ENCODE measurements at places on chromosomes 3 and 15.
A peak's percentile ranks its signal among the peaks of the same experiment; 100 is the strongest.

DNA sequence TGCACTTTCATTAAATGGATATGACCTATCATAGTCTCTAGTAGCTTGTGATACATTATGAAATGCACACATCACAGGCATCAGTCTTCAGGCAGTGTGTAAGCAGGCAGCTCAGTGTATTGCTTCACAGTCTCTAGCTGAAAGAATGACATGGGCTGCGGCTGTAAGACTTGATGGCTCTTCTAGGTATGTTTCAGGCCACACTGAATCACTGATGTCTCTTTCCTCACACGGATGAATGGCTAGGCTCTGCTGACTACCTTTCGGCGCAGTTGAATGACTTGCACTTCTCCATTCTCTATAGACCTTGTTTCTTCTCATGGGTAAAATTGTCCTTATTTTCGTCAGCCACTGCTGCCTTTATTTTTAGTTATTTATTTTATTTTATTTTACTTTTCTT is 15.4 kb downstream of the APH1B start:
- DNase-seq: no peak

DNA sequence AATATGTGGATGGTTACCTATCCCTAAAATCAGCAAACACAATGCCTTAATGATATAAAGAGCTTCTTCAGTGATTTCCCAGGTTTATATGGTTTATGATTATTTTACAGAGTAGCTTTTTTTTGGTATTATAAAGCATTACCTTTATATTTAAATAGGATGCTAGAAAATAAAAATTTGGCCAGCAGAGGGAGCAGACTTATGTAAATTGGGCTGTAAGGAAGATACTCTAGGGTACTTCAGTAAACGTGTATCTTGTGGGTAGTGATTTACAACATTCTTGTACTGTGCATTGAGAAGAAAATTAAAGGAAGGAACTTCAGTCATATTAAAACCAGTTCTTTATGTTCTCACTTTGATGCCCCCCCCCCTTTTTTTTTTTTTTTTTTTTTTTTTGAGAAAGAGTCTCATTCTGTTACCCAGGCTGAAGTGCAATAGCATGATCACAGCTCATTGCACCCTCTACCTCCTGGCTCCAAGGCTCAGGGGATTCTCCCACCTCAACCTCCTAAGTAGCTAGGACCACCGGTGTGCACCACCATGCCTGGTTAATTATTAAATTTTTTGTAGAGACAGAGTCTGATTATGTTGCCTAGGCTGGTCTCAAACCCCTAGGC is 167.9 kb downstream of the BBX start:
- no peak for DNase-seq

DNA sequence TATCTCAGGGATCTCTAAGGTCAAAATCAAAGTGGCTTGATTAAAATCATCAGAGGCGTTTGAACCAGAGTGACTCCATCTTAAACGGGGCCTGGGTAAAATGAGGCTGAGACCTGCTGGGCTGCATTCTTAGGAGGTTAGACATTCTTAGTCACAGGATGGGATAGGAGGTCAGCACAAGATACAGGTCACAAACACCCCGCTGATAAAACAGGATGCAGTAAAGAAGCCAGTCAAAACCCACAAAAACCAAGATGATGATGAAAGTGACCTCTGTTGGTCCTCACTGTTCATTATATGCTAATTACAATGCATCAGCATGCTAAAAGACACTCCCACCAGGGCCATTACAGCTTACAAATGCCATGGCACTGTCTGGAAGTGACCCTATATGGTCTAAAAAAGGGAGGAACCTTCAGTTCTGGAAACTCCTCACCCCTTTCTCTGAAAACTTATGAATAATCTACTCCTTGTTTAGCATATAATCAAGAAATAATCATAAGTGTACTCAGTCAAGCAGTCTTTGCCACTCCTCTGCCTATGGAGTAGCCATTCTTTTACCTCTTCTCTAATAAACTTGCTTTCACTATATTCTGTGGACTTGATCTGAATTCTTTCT is 143.3 kb upstream of the SLCO3A1 start:
- DNase-seq: no peak

DNA sequence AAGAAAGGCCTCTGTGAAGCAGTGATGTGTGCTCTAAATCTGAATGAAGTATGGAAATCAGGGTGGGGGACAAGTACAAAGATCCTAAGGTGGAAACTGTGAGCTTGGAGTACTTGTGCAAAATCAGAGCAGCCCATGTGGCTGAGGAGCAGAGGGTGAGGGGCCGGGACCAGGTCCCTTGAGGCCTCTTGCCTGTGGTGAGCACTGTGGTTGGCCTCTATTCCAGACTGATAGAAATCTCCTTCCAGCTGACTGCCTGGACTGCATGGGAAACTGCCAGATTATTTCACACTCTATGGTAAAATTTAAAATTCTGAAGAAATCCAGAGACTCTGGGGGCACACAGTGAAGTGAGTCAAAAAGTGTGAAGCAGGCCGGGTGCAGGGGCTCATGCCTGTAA is 81.4 kb downstream of the TM4SF4 start:
- no peak for DNase-seq

DNA sequence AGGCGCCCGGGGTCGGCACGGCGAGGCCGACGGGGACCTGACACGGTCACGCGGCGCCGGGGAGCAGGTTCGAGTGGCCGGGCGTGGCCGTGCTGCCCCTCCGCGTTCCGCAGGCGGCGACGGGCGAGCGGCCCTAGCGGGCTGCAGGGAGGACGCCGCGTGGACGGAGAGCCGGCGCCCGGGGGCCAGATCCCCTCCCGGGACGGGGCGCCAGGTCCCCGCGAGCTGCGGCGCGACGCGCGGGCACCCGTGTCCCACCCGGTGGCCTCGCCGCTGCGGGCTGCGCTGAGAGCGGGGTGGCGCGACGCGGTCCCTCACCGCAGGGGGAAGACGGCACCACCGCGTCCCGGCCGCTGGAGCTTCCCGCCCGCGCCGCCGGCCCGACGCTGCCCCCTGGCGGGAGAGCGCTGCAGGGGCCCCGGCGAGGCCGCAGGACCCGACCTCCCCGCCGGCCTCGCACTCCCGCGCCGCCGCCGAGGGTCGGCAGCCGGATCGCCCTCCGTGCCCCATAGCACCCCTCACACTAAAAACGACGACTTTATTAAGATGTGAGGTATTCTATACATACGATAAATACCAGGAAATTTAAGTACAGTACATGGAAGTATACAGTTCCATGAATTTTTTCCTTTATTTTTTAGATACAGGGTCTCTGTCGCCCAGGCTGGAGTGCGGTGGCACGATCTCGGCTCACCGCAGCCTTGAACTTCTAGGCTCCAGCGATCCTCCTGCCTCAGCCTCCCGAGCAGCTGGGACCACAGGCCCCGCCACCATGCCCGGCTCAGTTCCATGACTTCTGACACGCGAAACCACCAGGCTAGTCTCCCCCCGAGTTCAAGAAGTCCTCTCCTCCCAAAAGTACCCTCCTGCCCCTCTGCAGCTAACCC is 1.3 kb upstream of the PIGZ start:
- DNase-seq: peak; percentile 55

GRCh38 chr3:131079086-131079485 is 52.4 kb downstream of the NEK11 start:
- no peak for DNase-seq

GRCh38 chr3:148643389-148643840 is 54.3 kb upstream of the AGTR1 start:
- DNase-seq: no peak

- DNase-seq: no peak
Observed at GRCh38 chr3:134649106-134649705, 1.6 kb downstream of the KY start.

DNA sequence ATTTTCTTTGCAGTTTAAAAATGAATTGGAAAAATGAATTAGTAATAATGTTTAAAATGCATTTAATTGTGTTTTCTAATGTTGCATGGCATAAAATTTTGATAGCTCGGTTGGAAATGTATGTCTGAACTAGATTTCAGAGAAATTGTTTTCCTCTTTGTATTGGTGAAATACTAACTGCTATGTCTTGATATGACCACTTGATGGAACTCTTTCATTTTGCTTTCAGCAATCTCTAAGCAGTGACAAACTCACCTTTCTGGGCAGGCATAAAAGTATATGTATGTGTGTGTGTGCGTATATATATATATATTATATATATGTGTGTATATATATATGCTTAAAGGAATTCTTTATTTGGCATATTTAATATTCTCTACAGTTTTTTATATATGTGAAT is 239.3 kb upstream of the ZNF717 start:
- DNase-seq: no peak

GRCh38 chr15:39874890-39875549 is 45.0 kb downstream of the GPR176 start:
- no peak for DNase-seq

DNA sequence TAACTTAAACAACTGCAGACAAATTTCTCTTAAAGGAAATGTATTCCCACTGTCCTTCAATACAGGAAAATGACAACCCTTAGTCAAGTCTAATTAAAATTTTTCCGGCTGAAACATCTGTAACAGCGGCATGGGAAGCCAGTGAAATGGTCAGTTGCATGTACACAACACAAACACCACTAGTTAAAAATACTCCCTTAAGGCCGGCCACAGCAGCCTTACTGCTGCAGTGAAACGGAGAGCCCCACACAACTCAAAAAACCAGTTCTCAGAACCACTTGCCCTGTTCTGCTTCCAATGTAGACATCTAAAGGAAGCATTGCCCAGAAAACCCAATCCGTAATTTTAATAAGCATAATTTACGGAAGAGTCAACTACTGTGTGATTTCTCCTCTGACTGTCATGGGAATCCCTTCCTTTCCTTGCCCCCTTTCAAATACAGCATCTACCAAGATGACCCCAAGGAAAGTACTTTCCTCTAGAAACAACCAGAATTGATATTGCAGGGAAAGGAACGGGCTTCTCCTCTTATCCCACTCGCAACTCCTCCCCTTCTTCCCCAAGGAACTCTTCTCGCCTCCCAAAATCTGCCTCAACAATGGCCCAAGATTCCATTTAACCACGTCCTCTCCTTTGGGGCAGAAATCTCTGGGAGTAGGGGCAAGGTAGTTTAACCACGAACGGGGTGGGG is 1.6 kb downstream of the FBN1 start:
- no peak for DNase-seq

DNA sequence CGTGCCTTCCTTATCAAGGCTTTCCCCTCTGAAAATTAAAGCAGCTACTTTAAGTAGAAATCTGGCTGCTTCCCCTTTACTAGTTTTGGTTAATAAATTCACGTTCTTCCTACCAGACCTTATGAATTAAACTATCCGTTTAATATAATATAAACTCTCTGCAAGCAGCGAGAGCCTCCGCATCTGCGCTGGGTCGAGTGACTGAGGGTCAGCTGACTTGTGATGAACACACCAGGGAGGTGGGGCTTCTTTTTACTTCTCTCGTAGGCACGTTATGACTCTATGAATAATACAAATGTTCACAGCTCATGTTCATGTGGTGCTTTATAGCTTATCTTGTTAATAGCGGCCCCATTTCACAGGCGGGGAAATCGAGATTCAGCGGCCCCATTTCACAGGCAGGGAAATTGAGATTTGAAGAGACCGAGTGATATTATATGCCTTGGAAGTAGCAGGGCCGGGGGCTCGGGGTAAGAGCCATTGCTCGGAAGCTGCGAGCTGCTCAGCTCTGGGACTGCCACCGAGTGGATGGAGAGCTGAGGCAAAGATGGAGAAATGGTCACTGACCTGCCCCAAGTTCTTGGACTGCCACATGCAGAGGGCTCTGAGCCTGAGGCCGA is 8.3 kb downstream of the MUC4 start:
- no peak for DNase-seq

Data from stimulated activated CD4-positive, alpha-beta T cell treated with anti-CD3 and anti-CD28 coated beads, Interleukin-4, amount 100 ng/mL, for 4 hours (primary cell).